ENCODE measurements at places on chromosomes 6 and 20. TPM values are rescaled to one million over a fixed set of nuclear protein-coding genes. Genes with fewer than 3 reads are reported as not detected.

TTI1 gene
- total RNA-seq, result 33.7 TPM

CLPSL2 gene
- total RNA-seq, result not detected

RIMS4 gene
- 1.6 TPM for total RNA-seq

PRRT1 gene
- 4.5 TPM for total RNA-seq

BPIFB6 gene
- total RNA-seq, result not detected

RPS6KA2 gene
- total RNA-seq, result 12.0 TPM

C6orf120 gene
- total RNA-seq, result 35.8 TPM

ZC2HC1B gene
- 0.29 TPM for total RNA-seq

LPIN3 gene
- total RNA-seq, result 21.3 TPM

GRCh38 chr20:51354191-51354768 lies 188.2 kb downstream of the NFATC2 start:
- no peak for DNase-seq

DNA sequence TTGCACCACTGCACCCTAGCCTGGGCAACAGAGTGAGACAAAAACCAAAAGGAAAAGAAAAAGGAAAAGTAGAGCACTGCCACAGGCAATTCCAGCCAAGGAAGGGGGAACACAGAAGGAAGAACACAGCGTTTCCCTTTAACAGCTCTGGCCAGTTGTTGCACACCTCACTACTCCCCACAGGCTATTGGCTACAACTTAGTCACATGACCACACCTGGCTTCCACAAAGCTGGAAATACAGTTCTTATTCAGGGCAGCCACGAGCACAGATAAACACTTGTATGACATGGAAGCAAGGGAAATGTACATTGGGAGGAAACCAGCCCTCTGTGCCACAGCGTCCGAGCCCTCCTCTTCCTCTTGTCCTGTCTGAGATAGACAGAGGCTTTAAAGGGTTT lies 249.0 kb upstream of the JARID2 start:
- no peak for DNase-seq

- no peak for DNase-seq
Observed at GRCh38 chr20:49676581-49677291, 36.9 kb downstream of the B4GALT5 start.

GRCh38 chr6:44096612-44097011 lies 30.6 kb downstream of the MRPL14 start:
- peak; percentile 73 for DNase-seq

DNA sequence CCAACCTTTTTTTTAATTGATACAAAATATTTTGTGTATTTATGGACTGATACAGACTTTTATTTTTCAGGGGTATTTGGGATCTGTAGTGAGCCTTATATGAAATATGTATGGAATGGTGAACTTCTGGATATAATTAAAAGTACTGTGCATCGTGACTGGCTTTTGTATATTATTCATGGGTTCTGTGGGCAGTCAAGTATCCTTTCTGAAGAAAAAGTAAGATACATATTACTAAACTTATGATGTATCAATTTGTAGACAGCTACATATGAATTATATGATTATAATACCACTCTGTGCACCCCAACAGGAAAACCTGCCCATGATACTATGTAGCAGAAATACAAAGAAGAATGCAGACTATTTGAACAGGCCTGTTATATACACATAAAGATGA lies 47.2 kb downstream of the FIG4 start:
- no peak for DNase-seq

GRCh38 chr20:4896971-4897497 lies 104.3 kb downstream of the SLC23A2 start:
- DNase-seq, result no peak

DNA sequence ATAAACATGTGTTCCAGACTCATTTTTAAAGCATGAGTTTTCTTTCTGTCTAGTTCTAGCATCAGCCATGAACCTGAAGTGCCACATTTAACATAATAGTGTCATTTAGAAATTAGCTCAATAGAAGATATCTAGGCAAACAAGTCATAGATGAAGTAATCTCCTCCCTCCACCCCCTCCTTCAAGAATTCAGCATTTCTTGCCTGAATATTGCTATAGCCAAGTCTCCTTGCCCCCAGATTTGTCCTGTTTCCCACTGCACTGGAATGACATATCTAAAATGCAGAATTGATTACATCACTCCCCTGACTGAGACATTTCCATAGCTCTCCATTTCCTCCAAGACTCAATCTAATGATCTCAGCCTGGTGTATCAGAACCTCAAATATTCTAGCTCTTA lies 134.9 kb upstream of the BACH2 start:
- no peak for DNase-seq

GRCh38 chr6:124026694-124027093 lies 223.0 kb downstream of the NKAIN2 start:
- DNase-seq, result no peak

DNA sequence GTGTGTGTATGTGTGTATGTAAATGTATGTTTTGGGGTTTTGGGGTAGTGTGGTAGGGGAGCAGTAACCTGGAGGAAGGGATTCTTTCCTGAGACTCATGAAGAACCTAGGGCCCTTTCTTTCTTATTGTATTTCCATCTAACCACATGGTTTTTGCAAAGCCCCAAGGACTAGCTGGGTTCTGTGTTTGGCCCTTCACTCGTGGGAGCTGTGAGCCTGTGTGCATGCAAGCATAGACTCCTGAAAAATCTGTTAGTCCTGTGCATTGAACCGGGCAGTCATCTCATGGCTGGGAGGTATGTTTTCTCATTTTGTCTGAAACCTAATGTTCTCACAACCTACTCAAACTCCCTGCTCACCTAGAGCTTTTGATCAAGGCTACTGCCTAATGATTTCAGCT lies 219.1 kb downstream of the PHACTR1 start:
- no peak for DNase-seq

- DNase-seq, result no peak
Observed at GRCh38 chr20:8454137-8454712, 322.2 kb downstream of the PLCB1 start.

GRCh38 chr6:34587851-34588250 lies 31.7 kb upstream of the SPDEF start:
- DNase-seq, result no peak

GRCh38 chr6:157236040-157236725 lies 87.1 kb downstream of the TMEM242 start:
- no peak for DNase-seq

DNA sequence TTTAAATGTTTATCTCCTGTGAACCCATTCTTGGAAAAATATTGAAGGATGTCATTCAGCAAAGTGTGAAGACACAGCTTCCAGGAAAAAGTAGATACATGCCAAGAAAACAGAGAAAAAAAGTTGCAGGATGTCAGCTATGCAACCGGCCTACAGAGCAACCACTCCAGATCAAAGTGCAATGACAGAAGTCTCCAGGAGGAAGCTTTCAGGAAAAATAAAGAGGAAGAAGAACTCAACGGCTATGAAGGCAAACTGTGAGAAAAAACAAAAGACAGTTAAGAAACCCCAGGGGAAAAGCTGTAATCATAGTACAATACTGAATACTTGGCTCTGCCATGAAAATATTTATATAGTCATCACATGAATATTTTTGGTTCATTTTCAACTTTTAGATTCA lies 30.6 kb downstream of the REPS1 start:
- no peak for DNase-seq

DNA sequence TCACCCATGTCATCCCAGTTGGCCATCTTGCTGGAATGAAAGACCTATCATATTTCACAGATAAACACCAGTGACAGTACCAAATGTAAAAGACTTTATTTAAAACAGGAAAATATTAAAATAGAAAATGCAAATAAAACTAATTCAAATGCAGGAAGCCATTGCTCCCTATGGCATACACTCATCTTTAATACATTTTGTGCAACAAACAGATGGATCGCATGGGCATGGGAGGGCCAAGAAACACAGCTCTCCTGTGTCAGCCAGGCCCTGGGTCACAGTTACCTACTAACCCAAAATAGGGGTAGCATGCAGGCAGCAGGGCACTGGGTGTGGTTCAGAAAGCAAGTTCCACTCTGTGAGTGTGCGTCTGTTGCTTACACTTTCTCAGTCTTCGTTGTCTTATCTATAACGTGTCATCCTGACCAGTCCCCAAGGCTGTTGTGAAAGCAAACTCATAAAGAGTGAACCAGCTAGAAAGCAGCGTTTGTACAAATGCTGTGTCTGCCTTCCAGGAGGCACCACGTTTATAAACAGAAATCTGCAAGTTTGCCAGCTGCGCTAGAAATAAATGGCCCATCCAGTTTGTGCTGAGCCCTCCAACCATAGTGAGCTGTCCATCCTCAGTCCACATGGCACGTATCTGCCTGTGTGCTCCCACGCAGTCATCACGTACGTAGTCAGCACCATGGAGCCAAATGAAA lies 180.5 kb downstream of the SYNDIG1 start:
- DNase-seq, result no peak

DNA sequence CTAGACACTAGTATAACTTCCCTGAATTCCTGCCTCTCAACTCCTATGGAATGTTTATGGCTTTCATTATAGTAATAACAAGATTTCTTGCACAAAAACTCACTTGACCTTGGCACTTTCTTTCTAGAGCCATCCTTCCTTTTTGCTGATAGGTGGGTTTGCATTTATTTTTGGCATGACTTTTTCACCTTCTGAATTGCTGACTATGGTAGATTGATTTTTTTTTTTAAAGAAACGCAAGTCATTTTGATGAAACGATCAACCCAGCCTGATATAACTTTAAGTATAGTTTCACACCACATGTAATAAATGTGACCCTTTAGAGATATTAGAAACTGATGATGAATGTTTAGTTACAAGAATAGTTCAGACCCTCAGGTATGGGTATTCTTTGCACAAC lies 61.8 kb downstream of the BMP6 start:
- DNase-seq, result no peak

DNA sequence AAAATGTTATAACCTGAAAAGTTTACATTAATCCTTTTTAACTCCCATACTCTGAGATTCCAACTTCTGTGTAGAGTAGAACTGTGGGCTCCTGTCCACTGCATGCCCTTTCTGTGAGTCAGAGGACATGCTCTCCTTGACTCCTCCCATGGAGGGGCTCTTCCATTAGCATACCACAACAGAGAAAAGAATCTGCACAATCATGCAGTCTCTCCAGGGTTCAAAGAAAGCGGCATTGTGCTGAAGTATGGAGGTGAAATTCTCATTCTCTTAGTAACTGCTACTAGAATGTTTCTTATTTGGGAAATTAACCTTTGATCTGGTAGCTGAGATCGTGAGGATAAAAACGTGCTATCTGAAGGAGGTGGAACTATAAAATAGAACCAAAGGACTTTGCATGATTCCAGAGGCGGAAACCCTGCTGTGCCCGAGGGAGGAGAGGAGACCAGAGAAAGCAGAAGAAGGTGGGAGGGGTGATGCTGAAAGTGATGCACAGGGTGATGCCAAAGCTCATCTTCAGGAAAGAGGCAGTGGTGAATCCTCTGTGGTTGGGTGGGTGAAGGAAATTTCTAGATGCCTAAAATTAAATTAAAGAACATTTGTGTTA lies 202.2 kb upstream of the PCSK2 start:
- no peak for DNase-seq

- DNase-seq, result no peak
Observed at GRCh38 chr20:44609006-44609515, 26.7 kb downstream of the PKIG start.

DNA sequence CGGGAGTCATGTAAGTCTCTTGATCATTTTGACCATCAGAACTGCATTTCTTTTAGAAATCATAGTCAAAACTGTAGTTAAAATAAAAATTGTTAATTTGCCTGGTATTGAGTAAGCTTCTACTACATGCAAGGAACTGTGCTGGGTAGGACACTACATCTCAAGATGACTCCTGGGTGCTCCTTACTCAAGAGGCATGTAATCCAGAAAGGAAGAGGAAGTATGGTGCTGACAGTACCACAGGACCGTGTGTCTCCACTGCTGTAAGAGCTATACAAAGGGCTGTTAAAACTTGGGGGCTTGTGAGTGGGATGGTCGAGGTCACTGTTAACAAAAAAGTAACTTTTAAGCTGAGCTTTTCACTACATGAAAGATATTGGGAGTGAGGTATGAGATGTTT lies 508.3 kb upstream of the SOX4 start:
- DNase-seq, result no peak

GRCh38 chr6:142960098-142960497 lies 15.1 kb upstream of the HIVEP2 start:
- no peak for DNase-seq

DNA sequence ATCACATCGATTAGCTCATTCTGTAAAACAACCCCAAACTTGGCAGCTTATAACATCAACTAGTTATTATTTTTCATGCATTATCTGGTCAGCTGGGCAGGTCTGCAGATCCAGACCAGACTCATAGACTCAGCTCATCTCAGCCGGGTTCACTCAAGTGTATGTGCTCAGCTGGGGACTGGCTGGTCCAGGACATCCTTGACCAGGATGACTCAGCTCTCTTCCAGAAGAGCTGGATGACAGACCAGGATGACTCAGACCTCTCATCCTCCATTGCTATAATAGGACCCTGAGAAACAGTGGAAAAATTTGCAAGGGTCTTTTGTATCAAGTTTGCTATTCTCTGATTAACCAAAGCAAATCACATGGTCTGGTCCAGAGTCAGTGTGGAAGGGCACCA lies 312.5 kb upstream of the PLCB4 start:
- DNase-seq, result no peak

- DNase-seq, result no peak
Observed at GRCh38 chr6:14887986-14888574, 357.8 kb upstream of the JARID2 start.

DNA sequence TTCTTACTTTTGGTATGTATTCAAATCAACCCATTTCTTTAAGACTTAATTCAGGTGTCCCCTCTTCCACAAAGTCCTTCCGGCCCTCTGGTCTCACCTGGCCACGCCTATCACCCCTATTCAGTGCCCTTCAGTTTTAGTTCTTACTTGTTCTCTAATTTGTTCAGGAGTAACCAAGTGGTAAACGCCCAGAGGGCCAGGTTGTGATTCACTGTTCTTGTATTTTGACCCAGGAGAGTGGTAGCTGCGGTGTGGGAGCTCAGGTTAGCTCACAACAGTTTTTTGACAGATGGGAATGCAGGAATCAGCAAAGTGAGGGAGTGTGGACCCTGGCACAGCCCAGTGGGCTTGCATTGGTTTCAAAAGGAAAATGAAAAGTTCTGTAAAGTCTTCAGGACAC lies 81.7 kb upstream of the RIPOR2 start:
- DNase-seq, result no peak

- DNase-seq, result no peak
Observed at GRCh38 chr6:84016029-84016428, 17.5 kb upstream of the MRAP2 start.

- no peak for DNase-seq
Observed at GRCh38 chr20:16666272-16666671, 63.6 kb upstream of the SNRPB2 start.

GRCh38 chr6:134081506-134081905 lies 29.1 kb upstream of the SLC2A12 start:
- DNase-seq, result no peak

DNA sequence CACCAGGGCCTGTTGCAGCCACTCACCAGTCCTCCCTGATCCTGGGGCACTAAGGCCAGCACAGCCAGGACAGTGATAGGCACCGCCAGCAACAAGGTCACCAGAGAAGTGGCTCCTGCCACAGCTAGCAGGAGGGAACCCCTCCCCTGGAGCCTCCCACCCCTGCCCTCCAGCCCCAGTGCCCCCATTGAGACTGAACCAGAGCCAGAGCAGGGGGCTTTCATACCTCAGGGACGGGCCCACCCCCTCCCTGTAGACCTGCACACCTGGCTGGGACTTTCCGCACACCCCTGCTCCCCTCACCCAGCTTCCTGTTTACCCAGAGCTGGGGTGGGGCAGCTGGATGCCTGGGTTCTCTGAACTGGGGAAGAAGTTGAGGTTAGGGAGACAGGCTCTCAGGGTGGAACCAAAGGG lies at the start of gene LTB:
Gene LTB (minus strand): TSS at position 195 of the 414 bp plus-strand sequence. CDS start 7 bp downstream, at position 188.
- DNase-seq, result no peak

GRCh38 chr20:991850-992249 lies 10.3 kb downstream of the RSPO4 start:
- no peak for DNase-seq

- no peak for DNase-seq
Observed at GRCh38 chr6:112144145-112144926, 56.9 kb downstream of the FAM229B start.
